ENCODE measurements at places on chromosomes 4 and X.
A peak's percentile ranks its signal among the peaks of the same experiment; 100 is the strongest.

DNA sequence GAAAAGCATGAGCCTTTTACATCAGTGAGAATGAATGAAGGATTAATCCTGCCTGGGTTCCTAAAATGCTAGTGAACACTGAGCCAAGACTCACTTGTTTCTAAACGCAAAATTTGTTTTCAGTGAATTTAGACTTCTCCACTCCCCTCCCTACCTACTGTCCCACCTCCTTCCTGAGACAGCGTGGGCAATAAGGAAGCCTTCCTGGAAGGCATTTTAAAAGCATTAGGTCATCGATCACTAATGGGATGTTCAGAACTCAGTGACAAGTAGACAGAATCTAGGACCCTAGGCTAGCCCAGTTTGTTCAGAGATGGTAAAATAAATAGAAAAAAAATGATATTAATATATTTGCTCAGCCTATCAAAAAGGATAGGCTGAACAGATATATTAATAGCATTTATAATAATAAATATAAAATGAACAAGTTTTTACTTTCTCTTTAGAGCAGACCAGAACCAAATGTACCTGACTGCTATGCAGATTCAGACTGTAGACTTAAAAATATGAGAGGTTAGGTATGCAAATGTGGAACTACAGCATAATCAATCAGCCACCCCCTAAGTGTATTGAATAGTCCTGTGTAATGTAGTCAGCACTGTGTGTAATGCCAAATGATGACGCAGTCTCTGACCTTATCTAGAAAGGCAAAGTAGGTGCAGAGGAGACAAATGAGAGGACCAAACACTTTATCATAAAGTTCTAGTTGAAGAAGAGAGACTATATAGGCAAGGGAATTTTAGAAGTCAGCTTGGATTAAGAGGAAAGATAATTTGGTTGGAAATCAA, 331.1 kb downstream of the GPAT3 start:
- no peak for DNase-seq

- peak; percentile 41 for DNase-seq
Measured at GRCh38 chr4:122584519-122584918, 36.3 kb downstream of the IL21 start.

- DNase-seq = peak; percentile 66
Measured at GRCh38 chr4:86939729-86940575, 5.1 kb downstream of the AFF1 start.

- DNase-seq = no peak
Measured at GRCh38 chr4:22762548-22762947, 69.8 kb downstream of the GBA3 start.

- no peak for DNase-seq
Measured at GRCh38 chr4:172095161-172095560, 282.0 kb downstream of the GALNTL6 start.

DNA sequence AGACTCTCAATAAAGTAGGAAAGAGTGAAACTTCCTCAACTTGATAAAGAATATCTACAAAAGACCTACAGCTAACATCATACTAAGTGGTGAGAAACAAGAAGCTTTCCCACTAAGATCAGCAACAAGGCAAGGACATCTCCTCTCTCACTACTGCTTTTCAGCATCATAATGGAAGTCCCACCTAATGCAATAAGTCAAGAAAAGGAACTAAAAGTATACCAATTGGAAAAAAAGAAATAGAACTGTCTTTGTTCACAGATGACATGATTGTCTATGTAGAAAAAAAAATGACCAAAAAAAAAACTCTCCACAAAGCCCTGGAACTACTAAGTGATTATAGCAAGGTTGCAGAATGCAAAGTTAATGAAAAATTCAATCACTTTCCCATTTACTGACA, 25.1 kb upstream of the SH3RF1 start:
- DNase-seq = no peak

GRCh38 chr4:83208371-83209365, 75.9 kb downstream of the COQ2 start:
- DNase-seq = no peak

- DNase-seq = no peak
Measured at GRCh38 chr4:61603086-61603485, 403.0 kb downstream of the ADGRL3 start.

DNA sequence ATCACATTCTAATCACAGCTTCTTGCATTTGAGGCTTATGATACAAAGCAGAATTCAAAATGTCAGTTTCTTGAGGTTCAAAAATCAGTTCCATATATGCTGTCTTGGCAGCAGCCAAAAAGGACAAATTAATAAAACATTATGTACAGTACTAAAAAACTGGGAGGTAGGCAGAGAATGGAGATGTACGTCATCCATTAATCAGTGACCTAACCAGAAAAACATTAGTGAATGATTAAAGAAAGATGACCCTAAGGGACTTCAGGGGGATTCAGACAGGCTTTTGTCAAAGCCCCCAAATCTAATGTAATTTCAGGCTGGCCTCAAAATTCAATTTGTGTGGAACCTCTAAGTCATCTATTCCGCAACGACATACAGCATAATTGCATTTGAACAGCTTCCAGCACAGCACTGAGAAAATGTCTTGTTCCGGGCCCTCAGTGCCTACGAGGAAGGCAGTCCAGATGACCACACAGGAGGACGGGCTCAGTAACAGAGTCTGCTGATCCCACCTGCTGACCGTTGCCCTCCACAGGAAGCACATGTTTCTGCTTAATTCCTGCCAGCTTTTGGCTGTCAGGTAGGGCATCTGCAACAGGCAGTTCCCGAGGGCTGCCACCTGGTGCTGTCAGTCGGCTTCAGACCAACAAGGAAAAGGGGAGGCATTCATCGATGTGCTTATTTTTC, 83.8 kb upstream of the HHIP start:
- no peak for DNase-seq

DNA sequence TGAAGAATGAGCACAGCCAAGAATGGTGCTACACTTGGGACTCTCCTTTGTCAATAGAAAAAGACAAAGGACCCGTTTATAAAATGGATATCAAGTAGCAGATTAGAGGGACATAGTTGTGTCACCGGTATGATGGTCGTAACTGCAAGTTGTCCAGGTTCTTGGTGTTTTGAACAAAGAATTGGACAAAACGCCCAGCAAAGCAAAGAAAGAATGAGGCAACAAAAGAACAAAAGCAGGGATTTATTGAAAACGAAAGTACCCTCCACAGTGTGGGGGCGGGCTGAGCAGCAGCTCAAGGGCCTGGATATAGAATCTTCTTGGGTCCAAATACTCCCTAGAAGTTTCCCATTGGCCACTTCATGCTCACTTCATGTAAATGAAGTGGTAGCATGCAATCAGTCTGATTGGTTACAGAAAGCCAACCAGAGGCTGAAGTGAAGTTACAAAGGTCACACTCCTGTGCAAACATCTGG, 54.7 kb downstream of the SHROOM3 start:
- no peak for DNase-seq

DNA sequence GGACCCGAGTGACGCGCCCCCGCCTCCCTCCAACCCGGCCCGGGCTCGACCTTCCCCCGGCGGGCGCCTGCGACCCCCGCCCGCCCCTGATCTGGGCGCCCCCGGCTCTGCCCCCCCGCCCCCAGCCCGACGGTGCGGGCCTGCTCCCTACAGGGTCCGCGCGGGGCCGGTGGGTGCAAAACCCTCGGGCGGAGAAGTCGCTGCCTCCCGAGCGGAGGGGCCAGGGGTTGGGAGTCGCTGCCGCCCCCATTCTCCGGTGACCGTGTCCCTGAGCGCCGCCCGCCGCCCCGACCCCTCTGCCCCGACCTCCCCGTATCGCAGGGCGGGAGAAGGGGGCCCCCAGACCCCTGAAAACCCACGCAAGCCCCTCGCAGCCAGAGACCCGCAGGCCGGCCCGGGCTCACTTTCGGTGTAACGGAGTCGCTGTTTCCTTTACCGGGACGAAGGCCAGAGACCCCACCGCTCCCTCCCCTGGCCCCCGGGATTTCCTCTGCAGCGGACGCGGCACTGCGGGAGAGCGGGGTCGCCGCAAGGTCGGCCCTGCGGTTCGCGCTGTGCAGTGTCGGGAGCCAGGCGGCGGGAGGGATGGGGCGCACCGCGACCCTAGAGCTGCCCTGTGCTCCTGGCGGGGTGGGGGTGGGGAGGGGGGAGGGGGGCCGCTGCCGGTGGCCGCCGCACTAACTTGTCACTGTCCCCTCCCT, 729 bp upstream of the CPLX1 start:
- DNase-seq = no peak

- DNase-seq = no peak
Measured at GRCh38 chr4:152628128-152628527, 51.7 kb downstream of the TMEM154 start.

DNA sequence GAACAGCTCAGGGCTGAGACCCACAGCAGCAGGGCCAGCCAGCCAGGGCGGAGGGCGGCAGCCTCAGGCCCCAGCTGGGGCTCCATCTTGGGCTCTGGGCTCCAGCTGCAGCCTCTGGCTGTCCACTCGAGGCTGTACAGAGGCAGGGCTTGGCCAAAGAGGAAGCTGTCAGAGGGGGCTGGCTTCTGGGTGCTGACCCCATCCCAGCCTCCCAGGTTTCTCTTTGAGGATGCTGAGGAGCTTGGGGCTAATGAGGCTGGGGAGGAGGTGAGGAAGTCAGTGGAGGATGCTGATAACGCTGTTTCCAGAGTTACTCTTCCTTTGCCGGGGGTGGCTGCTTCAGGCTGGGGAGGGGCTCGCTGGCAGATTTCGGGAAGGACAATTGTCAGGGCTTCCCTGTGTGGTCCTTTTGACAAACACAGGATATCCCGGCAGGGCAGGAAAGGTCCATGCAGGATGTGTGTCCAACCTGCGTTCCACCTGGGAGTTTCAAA, at the start of gene DIPK2B:
TSS of gene DIPK2B (minus strand) at position 136 of the 494 bp plus-strand sequence. CDS start at position 86, 50 bp downstream.
- DNase-seq = no peak

DNA sequence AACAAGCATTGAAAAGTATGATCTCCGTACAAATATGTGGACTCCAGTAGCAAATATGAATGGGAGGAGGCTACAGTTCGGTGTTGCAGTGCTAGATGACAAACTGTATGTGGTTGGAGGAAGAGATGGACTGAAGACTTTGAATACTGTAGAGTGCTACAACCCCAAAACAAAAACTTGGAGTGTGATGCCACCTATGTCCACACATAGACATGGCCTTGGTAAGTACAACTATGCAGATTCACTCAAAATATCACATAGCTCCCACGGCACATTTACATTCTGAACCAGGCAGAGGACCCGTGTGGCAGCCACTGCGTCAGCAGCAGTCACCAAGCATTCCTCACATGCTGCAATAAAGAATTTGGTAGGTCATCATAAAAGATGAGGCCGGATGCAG, 41.3 kb downstream of the KLHL5 start:
- no peak for DNase-seq

DNA sequence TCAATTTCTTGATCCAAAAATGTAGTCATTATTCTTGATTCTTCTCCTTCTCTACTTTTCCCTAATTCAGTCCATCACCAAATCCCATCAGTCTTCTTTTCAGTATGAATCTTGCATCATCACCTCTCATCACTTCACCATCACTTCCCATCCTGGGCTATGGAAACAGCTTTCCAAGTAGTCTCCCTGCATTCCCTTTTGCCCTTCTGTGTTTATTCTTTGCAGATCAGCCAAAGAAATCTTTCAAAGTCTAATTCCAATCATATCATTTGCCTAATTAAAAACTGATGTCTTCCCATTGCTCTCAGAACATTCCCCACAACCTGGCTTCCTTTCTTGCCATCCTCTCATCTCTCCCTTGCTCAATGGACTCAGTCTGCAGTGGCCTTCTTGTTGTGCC, 201.7 kb upstream of the ADAMTS3 start:
- DNase-seq = no peak

GRCh38 chrX:41067721-41068120, 17.5 kb upstream of the USP9X start:
- DNase-seq = no peak

DNA sequence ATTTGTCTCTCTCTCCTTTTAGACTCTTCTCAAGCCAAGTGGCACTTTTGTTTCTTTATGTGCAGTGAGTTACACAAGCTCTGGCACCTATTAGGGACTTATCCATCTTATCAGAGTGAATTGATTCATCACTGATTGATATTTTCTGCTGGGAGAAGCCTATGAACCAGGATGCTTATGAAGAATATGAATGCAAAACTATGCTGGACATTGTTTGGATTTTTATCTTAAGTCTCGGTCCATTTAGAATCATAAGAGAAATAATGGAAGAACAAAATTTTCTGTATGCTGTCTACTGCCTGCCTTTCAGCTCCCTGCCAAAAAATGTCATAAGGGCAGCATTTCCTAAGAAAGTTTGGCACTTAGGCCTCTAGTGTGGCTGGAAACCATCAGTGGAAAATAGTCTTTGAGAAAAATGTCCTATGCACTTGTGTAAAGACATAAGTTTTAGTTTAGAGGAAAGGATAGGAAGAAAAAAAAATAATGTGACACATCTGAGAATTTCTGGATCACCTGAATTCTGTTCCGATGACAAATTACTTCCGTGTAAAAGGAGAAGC, 365.7 kb upstream of the MAD2L1 start:
- DNase-seq = no peak

- DNase-seq = no peak
Measured at GRCh38 chrX:133812402-133812801, 173.0 kb downstream of the GPC3 start.

DNA sequence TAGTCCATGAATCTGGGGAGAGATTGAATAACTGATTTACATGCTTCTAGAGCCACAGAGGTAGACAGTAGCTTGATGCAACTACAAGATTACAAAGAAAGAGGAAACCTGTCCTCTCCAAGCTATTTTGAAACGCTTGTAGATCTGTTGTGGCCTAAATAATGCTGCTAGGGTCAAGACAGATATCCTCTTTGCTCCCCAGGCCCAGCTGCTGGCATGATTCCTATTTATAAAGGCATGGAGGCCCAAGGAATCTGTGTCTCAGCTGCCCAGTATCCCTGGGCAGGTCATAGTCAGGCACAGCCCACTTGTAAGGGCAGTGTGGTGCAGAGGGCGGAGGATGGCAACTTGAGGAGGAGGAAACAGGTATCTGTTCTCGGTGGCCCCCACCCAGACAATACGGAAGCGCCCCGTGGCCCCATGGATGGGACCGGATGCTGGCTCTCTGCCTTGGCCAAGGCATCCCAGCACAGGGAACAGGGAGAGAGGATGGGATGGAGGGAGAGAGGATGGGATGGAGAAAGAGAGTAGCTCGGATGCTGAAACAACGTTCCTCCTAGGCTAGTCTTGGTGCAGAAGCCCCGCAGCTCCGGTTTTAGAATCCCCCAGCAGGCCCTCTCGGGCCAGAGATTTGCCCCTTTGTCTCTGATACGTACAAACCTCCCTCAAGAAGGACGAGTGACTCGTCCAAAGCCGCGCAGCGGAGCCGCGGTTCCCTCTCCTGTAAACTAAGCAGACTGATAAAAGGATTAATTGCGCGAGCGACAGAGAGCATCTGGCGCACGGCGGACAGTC, 767 bp upstream of the SMIM20 start:
- peak; percentile 34 for DNase-seq

GRCh38 chrX:135437867-135438733, 16.4 kb downstream of the SMIM10L2A start:
- no peak for DNase-seq

GRCh38 chr4:69044247-69044646, 52.0 kb upstream of the UGT2B7 start:
- DNase-seq = no peak
